Progenitor cell of endocrine pancreas (in vitro differentiated cells): ENCODE measurements at places on chromosomes 5 and 9.
A peak's percentile ranks its signal among the peaks of the same experiment; 100 is the strongest.

- no peak overlapping the region for H3K4me3 ChIP-seq
- H3K4me1 ChIP-seq, result peaks cover 5% of the 10 kb centered on the region
- H3K36me3 ChIP-seq, result no peaks in the 10 kb centered on the region
Measured at GRCh38 chr5:166262395-166262794, 2029.0 kb upstream of the WWC1 start.

DNA sequence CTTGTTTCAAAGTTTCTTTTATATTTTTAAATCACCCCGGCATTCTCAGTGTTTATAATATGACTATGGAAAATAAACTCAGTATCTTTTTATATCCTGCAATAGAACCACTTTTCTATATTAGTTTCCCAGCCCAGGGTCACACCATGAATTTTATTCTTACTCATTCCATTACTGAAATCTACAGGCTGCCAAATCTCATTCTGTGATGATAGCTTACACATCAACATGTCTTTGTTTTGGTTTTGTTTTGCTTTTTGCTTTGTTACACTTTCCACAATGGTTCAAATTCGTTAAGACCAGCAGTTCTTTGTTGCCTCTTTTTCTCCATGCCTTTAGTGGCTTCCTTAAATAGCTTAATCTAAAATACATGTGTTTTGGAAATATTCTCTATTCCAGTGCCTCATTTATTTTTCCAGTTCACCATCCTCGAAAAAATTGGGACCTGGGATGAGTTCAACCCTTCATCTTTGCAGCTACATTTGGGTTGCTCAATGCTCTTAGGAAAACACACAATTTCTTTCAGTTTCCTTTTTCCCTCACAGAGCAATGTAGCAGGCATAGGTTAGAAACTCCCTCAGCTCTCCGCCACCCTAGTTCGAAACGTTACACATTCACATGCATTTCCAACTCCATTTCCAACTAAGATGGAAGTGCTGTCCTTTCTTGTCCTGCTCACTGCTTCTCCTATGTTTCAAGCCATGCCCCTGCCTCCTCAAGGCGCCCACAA is 1146.3 kb downstream of the MAT2B start:
- no peaks in the 10 kb centered on the region for H3K27me3 ChIP-seq
- no peaks in the 10 kb centered on the region for H3K36me3 ChIP-seq
- H3K4me1 ChIP-seq, result peaks cover 3% of the 10 kb centered on the region
- DNase-seq, result no peak

GRCh38 chr5:16178745-16179372 is 732 bp downstream of the MARCHF11 start:
- no peaks in the 10 kb centered on the region for H3K36me3 ChIP-seq
- DNase-seq, result peak; percentile 94
- peak overlapping the region; percentile 11 for H3K27ac ChIP-seq

DNA sequence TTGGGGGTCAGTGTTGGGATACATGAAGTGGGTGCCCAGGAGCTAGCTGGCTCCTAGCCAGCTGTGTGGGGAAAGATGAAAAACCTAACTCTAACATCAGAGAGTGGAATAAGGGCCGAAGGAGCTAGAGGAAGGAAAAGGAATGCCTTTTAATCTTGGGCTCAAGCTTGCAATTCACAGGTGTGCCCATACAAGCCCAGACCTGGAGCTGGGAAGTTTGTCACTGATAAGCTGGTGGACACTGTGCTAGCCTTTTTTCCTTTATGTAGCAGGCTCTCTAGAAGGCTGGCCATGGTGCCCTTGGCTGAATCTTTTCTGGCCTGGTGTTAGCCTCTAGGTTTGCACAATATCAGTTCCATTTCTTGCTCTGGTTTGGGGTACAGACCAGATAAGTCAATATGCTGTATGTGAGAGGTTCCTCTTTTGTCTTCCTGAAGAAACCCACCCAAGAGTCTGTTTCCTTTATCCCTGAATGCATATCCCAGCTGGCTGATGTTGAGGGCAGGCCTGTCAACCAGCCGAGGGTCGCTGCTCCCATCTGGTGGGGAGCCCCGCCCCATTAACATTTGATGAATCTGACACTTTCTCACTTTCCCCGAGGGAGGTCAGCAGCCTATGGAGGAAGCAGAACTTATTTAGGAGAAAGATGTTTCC is 92.4 kb upstream of the CXCL14 start:
- DNase-seq, result no peak
- H3K4me3 ChIP-seq, result no peak overlapping the region
- no peaks in the 10 kb centered on the region for H3K36me3 ChIP-seq
- H3K27me3 ChIP-seq, result no peaks in the 10 kb centered on the region

DNA sequence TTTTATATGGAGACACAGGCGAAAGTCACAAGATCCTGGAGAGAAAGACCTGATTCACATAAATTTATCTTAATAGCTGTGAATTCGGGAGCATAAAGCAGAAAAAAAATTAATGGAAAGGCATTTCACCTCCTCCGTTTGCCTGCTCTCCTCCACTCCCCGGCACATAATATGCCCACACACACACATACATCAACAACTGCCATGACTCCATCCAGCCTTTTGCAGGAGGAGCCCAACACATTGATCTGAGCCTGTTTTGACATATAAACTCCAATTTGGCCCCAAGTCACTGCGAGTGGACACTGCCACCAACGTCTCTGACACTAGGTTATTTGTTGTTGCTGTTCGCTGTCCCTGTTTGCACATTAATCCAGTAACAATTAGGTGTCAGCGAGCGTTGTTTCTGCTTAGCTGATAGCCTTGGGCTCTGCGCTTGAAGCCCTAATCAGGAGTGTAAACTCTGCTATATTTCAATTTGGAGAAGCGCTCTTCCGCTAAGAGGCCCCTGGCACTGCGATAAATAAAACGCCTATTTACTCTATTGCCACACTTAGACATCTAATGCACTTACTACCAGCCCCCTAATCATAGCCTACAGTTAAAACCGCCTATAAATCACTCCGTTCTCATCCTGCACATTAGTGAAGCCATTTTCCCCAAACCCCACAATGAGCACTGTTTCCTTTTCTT is 195.8 kb upstream of the TBCA start:
- H3K4me1 ChIP-seq, result peaks cover 10% of the 10 kb centered on the region
- no peak overlapping the region for H3K27ac ChIP-seq
- H3K36me3 ChIP-seq, result peaks cover 1% of the 10 kb centered on the region
- H3K4me3 ChIP-seq, result peak overlapping the region; percentile 51
- no peak for DNase-seq

DNA sequence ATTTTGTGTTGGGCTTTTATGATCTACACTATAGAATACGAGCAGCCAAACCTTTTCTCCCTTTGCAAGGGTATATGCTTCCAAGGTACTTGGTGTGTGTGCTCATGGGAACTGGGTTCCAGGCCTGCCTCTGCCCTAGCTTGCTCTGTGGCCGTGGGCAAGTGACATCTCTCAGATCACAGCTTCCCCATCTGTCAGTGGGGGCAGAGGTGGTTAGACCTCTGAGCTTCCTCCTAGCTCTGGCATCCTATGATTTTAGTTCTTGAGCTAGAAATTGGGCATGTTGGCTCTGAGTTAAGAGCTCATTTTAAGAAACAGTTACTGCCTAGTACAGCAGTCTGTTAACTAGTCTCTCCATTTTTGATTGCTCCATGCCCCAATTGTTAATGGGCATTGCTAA is 12.5 kb upstream of the CCNJL start:
- DNase-seq, result no peak
- H3K27me3 ChIP-seq, result peaks cover under 1% of the 10 kb centered on the region
- H3K4me3 ChIP-seq, result no peak overlapping the region
- H3K27ac ChIP-seq, result no peak overlapping the region

DNA sequence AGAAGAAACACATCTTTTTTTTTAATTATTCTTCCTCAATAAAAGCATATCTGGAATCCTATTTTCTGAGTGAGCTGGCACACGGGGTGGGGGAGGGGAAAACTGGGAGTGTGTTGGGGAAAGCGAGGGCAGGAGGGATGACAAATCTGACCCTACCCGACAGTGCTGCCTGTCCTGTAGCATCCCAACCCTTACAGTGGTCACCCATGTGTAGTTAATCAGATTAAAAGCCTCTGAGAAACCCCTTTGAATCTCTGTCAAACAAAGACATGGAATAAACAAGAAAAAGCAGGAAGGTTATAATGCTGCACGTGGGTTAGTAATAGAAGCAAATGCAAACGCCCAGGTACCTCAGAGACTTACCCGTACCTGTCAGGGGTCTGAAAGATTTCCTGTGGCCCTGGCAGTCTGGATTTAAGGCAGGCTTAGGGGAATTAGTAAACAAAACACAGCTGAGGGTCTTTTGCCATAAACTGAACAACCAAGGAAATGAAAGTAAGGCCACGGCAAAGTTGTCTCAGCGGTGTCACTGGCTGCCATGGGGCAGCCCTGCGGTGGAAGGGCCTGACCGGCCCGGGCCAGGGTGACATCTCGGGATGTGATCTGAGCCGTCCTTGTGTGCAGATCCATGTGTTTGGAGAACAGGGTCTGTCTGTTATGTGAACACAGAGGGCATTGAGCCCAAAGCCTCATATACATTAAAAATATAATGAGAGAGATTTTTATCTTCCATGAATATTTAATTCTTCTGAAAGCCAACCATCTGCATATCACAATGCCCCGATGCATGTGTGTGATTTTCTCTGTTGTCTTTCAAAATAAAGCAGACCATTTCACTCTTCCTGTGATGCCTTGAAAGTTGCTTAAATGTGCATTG is 308.2 kb downstream of the ZNF608 start:
- H3K36me3 ChIP-seq, result peaks cover 3% of the 10 kb centered on the region
- H3K4me1 ChIP-seq, result peaks cover 12% of the 10 kb centered on the region
- peak overlapping the region; percentile 1 for H3K27ac ChIP-seq

DNA sequence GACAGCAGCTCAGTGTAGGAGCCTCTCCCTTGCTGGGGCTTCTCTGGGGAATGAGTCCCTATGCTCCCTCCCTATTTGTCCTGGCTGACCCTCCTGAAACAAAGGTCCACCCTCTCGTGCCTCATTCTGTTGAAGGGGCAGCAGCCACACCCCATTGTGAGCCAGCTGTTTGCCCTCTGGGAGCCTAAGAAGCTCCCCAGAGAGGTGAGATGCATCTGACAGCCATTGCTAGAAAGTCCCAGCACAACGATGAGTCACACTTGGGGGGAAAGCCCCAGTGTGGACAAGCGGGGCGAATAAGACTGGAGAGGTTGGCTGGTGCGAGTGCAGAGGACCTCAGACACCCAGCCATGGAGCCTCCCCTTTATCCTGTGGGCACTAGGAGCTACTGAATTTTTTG is 101.4 kb downstream of the PPARGC1B start:
- H3K36me3 ChIP-seq, result no peaks in the 10 kb centered on the region
- H3K4me1 ChIP-seq, result no peaks in the 10 kb centered on the region
- DNase-seq, result no peak
- H3K27me3 ChIP-seq, result peaks cover 7% of the 10 kb centered on the region
- no peak overlapping the region for H3K4me3 ChIP-seq

DNA sequence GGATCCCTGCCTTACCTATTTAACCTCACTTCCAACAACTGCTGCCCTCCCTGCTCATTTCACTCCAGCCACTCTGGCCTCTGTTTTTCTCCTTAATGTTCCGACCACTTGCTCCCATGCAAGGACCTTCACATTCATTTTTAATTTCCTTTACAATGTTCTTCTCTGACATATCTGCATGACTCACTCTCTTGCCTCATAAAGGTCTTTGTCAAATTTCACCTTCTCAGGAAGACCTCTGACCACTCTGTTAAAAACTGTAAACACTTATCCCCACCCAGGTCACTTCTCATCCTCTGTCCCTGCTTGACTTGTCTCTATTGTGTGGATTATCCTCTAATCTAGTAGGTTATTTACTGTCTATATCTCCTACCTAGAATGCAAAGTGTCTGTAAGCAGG is 751.2 kb downstream of the BRINP1 start:
- H3K4me1 ChIP-seq, result no peaks in the 10 kb centered on the region
- H3K36me3 ChIP-seq, result no peaks in the 10 kb centered on the region
- H3K27ac ChIP-seq, result no peak overlapping the region
- no peak for DNase-seq
- H3K27me3 ChIP-seq, result no peaks in the 10 kb centered on the region
- no peak overlapping the region for H3K4me3 ChIP-seq

DNA sequence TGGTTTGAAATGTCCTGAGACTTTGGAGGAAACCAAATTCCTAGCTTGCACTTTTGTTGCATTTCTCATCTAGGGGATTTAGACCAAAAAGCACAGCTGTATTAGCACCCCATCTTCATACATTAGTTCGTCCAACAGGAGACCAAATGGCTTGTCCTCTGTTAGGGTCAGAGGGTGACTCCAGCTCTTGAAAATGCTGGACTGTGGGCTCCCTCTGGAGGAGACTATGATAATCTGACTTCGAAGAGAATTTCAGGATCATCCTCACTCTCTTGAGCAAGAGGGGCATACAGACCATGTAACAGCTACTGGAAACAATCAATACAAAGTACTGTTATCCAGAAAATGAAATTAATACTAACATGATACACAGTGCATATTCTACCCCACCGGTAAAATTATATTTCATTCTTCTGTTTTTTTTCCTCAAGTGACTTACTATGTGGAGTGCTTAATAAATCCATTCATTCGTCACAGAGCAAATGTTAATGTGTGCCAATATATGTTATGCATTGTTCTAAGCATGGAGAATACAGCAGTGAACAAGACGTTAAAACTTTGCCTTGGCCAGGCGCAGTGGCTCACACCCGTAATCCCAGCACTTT is 63.7 kb upstream of the PPP2CA start:
- DNase-seq, result peak; percentile 30
- no peaks in the 10 kb centered on the region for H3K27me3 ChIP-seq
- H3K4me1 ChIP-seq, result no peaks in the 10 kb centered on the region
- no peak overlapping the region for H3K4me3 ChIP-seq
- H3K36me3 ChIP-seq, result peaks cover 4% of the 10 kb centered on the region

DNA sequence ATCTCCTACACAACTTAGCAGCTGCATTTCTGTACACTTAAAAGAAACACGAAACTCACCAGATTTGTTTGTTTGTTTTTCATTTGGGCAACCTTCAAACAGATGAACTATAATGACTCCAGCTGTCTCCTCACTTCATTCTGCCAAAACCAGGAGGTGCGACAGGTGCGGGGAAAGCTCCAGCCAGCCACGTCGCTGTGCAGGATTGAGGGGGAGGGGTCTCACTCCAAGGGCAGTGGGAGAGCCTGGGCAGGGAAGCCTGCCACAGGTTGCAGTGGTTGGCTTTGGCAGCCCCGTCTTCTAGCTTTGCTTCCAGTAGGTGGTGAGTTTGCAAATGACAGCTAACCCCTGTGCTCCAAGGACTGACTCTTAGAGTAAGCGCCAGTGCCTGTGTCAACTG is 215.8 kb downstream of the CEMIP2 start:
- H3K36me3 ChIP-seq, result no peaks in the 10 kb centered on the region
- no peak overlapping the region for H3K27ac ChIP-seq
- peak; percentile 9 for DNase-seq
- peaks cover 8% of the 10 kb centered on the region for H3K27me3 ChIP-seq
